ENCODE measurements at places on chromosomes 7 and 10.

- DNase-seq = peak; percentile 89
Observed at GRCh38 chr10:788796-789748, 99.6 kb upstream of the DIP2C start.

DNA sequence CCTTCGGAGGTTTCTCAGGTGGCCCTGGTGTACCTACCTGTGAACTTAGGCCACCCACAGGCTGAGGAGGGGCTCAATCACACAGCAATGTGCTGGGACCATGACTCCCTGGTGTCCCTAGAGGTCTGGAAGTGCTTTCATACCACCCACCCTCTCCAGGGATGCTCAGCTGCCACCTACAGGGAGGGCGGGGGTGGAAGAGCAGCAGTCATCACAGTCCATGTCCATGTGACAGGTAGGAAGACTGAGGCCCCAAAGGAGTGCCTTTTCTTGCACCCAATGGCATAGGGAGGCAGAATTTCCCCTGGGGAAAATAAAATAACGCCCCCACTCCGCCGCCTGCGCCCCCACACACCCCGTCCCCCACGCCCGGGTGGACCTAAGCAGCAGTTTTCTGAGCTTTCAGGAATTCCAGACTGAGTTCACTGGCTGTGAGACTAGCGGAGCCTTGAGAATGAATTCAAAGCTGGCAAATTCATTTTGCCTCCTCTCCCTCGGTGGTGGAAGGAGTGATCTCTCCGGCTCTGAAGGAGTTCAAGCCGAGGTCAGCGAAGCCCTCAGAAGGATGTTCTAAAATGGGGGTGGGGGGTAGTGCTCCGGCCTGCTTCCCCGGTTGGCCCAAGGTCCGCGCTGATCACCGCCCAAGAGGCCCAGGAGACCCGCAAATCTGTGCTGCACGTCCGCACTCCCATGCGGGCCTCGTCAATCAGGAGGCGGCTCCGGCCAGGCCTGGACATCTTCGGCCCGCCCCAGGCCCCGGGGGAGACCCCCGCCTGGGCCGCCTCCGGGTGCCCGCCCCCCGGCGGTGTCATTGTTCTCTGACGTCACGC lies 2.1 kb upstream of the ZMIZ1 start:
- peak; percentile 77 for DNase-seq

- peak; percentile 80 for DNase-seq
Observed at GRCh38 chr7:143381427-143382125, 431 bp downstream of the ZYX start.

GRCh38 chr10:34789966-34790506 lies 25.1 kb downstream of the PARD3 start:
- peak; percentile 28 for DNase-seq

GRCh38 chr7:150567871-150568301 lies 696 bp downstream of the GIMAP4 start:
- DNase-seq = no peak

DNA sequence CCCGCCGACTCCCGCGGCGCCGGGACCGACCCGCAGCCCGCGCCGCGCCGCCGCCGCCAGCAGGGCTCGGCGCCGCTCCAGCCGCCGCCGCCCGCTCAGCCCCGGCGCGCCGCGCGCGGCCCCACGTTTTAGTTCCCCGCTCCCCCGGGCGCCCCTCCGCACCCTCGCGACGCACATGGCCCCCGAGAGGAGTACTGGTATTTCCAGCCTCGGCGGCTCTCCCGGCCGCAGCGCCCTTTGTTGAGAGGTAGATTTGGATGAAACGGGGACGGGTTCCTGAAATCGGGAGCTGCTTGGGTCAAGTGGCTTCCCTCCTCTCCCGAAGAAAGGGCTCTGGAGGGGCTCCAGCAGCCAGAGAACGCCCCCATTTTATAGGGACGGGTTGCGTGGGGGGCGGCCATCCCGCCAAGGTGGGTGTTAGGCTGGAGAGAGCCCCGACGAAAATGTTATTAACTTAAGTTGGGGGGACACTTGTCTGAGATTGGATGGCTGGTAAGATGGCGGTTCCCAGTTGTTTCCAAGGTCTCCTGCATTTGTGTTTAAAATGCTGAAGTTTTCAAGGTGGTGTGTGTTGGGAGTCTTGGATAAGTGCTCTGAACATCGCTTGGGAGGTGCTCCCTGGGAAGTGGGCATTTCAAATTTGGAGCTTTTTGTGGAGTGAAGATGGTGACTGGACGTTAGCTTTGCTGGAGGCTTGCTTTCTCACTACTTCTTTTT lies 1.2 kb downstream of the BMI1 start:
- DNase-seq = peak; percentile 12

GRCh38 chr7:103388469-103389140 lies 41.2 kb downstream of the PSMC2 start:
- no peak for DNase-seq

DNA sequence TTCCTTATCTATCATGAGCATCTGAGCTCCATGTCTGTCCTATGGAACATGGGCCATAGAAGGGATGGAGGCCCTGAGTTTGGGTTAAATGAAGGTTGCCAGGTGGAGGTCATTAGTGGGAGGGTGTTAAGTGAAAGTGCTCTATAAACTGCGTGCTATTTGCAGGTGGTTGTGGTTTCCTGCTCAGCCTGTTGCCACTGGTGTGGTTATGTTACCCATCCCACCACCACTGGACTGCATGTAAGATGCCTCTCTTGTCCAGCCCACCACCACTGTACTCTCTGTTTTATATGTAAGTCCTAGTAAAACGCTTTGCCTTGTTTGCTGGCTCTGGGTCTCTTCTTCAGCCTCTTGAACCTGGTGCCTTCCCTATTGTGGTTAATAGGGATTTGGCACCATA lies 711.2 kb downstream of the SORCS3 start:
- DNase-seq = no peak

- peak; percentile 53 for DNase-seq
Observed at GRCh38 chr7:130894146-130894908, 160.3 kb upstream of the KLF14 start.

DNA sequence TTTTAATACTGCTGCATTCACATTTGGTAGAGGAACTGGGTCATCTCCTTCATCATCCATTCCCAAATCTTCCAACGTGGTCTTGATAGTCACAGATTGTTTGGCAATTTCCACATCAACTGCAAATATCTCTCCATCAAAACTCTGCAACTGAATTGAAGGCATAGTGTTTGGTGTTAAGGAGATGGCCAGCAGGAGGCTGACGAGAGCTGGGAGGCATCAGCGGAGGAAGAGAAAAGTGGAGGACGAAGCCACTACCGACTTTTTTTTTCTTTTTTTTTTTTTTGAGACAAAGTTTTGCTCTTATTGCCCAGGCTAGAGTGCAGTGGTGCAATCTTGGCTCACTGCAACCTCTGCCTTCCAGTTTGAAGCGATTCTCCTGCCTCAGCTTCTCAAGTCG lies 205.0 kb upstream of the KCTD7 start:
- DNase-seq = no peak

DNA sequence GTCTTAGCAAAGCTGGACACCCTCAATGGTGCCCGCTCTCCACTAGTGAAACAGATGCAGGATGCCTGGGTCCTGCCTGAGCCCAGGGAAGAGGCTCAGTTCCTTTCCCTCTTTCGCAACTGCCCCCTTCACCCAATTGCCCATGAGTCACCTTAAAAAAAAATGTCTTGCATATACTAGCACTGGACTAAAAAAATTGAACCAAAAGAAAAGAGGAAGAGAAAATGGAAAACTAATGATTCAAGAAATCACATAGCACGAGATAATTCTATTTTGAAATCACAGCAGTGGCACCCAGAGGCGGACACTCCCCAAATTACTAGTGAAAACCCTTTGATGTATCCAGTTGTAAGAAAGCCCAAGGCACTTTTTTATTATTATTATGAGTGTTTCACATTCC lies 972.5 kb downstream of the LRMDA start:
- DNase-seq = peak; percentile 75

DNA sequence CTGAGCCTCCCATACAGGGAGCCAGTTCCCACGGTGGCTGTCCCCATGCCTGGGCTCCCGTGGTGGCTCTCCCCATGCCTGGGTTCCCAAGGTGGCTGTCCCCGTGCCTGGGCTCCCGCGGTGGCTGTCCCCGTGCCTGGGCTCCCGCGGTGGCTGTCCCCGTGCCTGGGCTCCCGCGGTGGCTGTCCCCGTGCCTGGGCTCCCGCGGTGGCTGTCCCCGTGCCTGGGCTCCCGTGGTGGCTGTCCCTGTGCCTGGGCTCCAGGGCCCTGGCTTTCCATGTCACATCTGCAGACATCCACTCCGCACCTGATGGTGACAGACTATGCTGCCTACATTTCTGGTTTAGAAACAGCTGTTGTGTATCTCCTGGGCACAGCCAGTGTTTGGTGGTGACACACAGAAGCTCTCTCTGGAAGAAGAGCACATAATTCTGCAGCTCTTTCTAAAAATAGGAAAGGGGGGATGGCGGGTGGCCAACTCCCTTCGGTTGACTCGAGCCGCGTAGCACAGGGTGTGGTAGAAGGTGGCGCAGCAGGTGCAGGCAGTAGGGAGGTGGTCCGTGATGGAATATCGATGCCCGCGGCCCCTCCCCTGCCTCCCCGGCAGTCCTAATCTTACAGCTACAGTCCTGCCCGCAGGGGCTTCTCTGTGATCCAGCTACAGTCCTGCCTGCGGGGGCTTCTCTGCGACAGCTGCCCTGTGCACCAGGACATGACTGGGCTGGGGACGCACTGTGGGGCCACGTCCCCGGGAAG lies 251.2 kb downstream of the DNAJB6 start:
- DNase-seq = no peak

DNA sequence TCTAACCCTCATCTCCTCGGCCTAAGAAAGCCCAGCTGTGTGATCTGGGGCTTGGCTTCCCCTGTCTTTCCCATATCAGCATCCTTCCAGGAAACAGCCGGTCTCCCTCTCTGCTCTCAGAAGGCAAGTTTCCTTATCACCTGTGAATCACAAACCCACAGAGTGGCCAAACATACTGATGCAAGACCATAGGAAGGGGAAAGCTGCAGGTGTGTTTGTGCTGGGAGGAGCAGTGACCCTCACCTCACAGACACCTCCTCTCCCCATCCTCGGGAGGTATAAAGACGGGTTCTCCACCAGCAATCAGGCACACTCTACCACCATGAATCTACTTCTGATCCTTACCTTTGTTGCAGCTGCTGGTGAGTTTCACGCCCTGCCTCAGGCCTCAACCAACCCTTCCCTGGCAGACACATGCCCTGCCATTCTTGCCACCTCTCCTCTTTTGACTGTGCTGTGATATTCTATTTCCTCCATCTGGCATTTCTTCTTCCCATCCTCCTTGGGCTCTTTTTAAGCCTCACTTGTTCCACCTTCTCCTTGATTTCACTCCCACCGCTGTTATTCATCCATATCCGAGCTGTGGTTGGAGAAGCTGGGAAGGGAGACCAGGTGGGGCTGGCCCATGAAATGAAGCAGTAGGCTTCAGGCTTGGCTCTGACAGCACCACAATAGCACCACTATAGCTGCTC lies at the start of gene PRSS2:
PRSS2 (plus strand) TSS at position 310 of the 692 bp plus-strand sequence; CDS start at position 323, 13 bp downstream.
- no peak for DNase-seq

DNA sequence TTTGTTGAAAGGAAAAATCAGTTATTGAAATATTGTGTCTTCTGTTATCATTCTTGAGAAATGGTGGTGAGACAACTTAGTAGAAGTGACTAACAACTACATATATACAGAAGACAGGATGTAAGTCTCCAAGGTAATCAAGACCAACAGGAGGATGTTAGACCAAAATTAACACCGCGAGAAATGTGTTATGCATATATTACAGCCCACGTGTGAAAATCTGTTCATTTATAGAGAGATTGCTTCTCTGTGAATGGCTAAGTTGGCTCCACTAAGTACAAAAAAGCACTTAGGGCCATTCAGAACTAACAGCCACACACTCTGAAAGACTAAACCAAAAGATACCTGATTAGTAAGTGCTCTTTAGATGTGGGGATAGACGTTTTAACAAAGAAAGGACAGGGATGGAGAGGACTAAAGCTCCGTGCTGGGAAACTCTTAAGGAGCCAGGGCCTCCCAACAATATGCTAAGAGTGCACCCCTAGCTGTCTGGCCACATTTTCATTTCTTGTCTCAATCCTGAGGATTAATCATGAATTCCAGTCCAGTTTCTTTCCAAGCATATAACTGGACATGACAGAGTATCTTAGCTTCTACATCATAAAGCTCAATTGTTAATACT lies 26.5 kb downstream of the HDAC9 start:
- DNase-seq = no peak

DNA sequence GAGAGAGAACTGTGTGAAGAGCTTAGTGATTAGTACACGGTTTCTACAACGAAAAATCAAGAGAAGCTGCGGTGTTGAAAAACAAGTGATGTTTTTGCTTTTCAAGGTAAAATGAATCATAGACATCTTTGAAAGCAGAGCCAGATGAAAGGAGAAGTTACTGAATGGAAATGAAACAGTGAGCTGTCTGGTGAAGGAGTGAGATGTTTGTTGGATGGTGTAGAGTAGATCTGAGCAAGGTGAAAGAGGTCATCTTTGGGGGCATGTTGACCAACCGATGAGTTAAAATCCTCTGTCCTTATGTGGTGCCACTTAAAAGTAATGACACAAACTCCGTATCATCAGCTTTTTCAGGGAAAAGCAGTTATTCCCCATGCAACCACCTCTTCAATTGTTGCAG lies 177.4 kb downstream of the CDCA7L start:
- no peak for DNase-seq

- DNase-seq = peak; percentile 90
Observed at GRCh38 chr10:86225103-86225782, 141.4 kb downstream of the GRID1 start.

GRCh38 chr10:98536551-98536950 lies 89.8 kb upstream of the HPS1 start:
- DNase-seq = peak; percentile 36
